ENCODE measurements at places on chromosomes 16 and 17.
A peak's percentile ranks its signal among the peaks of the same experiment; 100 is the strongest.

DNA sequence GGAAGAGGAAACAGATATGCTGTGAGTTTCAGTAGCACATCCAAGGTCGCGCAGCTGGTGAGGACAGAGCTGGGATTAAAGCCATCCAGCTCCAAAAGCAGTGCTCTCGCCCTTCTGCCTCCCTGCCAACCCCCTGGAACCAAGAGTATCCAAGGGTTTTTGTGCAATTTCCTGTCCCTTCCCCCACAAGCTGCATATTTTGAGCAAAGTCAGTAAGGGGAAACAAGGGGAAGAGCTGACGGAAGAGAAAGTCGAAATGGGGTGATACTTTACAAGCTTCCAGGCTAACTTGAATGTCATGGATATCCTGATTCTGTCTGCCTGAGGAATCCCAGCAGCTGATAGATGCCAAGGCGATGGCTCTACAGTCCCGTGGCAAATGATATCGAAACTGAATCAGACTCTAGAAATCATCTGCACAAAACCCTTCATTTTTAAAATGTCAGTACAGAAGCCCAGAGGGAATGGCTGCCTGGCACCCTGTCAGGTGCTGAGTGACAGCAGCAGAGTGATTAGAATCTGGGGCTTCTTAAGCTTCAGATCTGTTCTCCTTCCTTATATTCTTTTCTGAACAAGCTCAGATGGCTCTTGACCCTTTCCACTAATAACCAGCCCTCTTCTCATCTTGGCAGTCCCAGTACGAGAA lies 42.9 kb upstream of the TEKT3 start:
- no peak for DNase-seq

GRCh38 chr16:49994006-49994405 lies 31.0 kb upstream of the CNEP1R1 start:
- no peak for DNase-seq

DNA sequence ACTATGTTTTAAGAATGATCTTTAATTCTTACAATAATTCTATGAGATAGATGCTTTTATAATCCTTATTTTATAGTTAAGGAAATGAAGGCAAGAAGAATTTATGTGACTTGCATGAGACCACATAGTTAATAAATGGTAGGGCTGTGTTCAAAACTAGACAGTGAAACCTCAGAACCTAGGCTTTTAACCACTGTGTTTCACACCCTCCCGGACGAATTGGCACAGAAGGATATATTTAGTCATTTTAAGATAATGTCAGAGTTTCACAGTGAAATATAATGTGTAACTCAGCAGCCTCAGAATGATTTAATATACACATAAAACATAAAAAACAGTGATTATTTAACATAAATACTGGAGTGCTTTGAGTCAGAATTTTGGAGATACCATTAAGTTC lies 57.0 kb downstream of the NSRP1 start:
- DNase-seq, result no peak

GRCh38 chr16:79988721-79989220 lies 388.2 kb upstream of the MAF start:
- no peak for DNase-seq

GRCh38 chr16:4316864-4317531 lies 1.1 kb downstream of the GLIS2 start:
- no peak for DNase-seq

GRCh38 chr17:80640366-80641084 lies 95.9 kb downstream of the RPTOR start:
- DNase-seq, result no peak

- no peak for DNase-seq
Measured at GRCh38 chr16:4876646-4877379, 29.5 kb downstream of the UBN1 start.

DNA sequence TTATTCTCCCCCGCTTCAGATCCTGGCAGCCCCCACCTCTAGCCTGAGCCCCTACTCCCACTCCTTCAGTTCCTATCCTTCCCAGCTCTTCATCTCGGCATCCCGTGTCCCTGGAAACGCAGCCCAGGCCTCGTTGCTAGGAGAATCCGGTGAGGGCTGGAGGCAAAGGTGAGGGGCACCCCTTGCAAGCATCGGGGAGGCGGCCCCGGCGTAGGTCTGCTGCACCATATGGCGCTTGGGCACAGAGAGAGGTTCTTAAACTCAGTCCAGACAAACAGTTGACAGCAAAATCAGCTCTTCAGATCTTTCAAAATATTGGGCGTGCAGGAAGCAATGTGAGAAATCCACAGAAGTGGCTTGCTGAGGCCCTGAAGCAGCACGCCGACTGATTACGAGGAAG lies 15.0 kb downstream of the SLC38A8 start:
- DNase-seq, result no peak

DNA sequence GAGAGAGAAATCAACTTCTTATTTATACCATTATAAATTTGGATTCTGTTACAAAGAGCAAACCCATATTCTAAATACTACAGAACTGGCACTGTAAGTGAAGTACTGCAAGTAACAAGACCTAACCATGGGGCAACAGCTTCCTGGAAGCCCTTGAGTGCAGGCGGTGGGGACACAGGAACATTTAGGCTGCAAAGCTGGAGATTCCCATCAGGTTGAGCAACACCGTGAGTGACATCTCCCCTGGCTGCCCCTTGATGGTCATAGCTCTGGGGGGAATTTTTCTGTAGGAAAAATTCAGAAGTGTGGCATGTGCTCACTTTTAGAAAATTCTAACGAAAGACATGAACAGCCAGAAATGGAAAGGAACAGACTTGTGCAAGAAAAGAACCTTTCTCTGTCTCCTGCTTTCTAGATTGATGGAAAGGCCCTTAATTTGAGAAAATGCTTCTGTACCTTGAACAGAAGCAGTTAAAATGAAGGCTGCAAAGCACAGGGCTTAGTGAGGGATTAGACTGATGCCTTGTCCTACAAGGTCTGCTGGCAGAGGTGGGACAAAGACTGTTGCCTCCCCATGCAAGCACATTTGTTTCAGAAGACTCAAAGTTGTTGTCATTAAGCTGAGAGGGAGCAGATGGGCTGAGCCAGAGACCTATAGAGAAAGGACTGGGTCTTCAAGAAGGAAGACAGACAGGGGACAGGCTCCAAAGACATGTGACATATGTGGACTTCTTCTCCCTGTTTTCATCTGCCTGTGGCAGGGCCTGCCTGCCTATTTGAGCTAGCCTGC lies 380.8 kb downstream of the SLC39A11 start:
- DNase-seq, result no peak

DNA sequence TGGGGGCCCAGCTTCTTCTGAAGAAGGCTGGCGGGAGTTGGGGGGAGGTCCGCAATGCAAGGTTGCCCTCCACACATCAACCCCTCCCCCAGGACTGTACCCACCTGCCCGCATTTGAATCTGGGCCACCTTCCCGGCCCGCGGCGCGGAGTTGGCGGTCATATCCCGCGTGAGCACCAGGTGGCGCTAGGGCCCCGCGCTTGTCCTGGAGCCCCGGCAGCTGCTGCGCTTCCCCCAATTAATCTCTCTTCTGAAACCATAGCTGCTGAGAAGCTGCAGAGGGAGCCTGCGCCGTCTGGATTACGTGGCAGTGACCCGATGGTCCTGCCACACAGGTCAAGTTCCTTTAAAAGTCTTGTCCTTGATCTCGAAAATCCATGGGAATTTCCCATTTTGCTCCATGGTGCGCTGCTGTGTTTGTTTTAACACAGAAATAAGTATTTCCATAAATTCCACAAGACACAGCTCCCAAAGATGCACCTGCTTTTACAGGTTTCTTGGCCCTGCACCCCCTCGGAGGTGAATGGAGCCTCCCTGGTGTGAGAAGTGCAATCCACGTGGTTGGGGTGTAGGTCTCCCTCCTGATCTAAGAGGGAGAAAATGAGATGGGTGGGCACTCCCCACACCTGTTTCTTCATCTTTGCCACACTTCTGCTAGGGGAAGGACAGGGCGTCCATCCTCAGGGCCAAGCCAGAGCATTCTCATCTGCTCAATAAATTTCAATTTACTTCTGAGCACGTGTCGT lies 22.1 kb downstream of the COX4I1 start:
- peak; percentile 41 for DNase-seq

- no peak for DNase-seq
Measured at GRCh38 chr16:12724226-12724625, 79.5 kb downstream of the CPPED1 start.

GRCh38 chr16:2988590-2989099 lies 8.4 kb upstream of the PKMYT1 start:
- no peak for DNase-seq

- no peak for DNase-seq
Measured at GRCh38 chr16:4404247-4404966, 12.0 kb downstream of the CORO7 start.

- no peak for DNase-seq
Measured at GRCh38 chr17:58614859-58615459, 76.9 kb downstream of the TEX14 start.

GRCh38 chr17:7811251-7811650 lies 22.8 kb upstream of the KDM6B start:
- no peak for DNase-seq

DNA sequence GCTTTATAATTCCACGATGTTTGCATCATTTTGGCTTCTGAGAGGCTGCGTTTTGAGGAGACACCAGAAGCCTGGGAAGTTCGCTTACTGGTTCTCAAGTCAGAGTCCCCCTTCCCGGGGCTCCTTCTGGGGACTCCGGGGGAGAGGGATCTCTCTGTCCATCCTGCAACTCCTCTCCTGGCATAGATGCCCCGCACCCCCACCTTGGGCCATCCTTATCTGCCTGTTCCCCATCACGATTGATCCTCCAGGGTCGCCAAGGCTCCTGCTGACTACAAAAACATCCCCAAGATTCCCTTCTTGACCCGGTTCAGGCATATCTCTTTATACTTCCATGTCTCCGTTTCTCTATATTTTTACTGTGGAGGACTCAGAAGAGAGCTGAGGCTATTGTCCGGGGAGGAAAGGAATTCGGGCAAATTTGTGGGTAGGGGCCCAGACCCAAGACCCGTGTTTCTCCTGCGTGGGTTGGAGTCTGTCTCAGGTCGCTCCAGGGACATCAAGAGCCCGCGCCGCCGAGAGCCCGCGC lies 18.4 kb upstream of the HOXB13 start:
- no peak for DNase-seq

GRCh38 chr17:77400445-77400870 lies 259.7 kb downstream of the SEC14L1 start:
- DNase-seq, result no peak

DNA sequence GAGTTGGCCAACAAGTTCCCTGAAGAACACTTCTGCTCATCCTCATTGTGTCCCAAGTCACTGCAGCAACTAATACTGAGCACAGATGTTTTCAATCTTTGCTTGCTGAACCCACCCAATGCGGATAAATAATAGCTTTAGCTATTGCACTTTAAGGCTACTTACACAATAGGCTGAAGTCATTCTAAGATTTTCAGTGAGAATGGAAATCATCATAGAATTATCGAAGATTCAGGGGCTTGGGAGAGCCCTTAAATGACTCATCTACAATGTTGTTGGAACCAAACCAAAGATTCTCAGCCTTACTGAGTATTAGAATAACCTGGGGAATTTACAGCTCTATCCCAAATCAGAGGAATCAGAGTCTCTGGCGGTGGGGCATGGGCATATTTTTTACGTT lies 51.2 kb downstream of the SYCE1L start:
- no peak for DNase-seq

DNA sequence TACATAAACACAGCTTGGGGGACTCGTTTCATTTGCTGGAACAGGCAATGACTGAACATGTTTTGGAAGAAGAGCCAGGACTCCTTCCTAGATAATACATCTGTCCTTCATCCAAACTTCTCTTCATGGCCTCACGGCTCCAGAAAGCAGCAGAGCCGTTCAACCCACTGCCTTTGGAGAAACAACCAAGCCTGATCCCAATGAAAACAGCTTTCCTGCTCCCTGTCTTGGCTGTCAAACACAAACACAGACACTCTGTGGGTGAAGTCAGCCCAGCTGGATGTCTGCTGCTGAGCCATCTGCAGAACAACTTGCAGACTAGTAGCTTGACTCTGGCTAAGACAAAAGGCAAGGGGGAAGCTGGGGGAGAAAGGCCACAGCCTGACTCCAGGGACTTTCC lies 345.1 kb upstream of the PSMD7 start:
- no peak for DNase-seq

DNA sequence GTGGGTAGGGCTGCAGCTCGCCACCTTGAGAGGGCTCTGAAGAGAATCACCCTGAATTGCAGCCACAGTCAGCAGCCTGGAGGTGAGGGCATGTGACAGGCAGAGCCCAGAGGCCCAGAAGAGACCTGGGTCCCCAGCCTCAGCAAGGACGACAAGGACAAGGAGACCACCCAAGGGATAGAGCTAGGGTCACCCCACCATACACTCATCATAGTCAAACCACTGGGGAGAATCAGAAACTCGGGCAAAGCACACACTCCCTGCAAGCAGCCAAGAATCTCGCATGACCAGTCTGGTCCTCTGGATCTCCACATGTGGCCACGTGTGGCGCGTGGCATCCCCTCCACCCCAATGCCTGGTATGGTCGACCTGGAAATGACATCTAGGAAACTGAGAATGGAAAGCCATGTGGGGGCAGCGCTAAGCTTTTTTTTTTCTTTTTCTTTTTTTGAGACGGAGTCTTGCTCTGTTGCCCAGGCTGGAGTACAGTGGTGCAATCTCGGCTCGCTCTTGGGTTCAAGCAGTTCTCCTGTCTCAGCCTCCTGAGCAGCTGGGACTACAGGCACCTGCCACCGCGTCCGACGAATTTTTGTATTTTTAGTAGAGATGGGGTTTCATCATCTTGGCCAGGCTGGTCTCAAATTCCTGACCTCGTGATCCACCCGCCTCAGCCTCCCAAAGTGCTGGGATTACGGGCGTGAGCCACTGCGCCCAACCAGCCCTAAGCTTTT lies 4.6 kb upstream of the SPHK1 start:
- no peak for DNase-seq

- no peak for DNase-seq
Measured at GRCh38 chr16:11145173-11145818, 110.7 kb downstream of the SOCS1 start.

- DNase-seq, result peak; percentile 15
Measured at GRCh38 chr16:69565671-69566239, at the start of gene NFAT5. Gene NFAT5 (plus strand): TSS chr16:69565966. CDS start chr16:69566302, 336 bp downstream.

GRCh38 chr16:60302261-60302660 lies 1568.1 kb upstream of the GOT2 start:
- DNase-seq, result no peak

DNA sequence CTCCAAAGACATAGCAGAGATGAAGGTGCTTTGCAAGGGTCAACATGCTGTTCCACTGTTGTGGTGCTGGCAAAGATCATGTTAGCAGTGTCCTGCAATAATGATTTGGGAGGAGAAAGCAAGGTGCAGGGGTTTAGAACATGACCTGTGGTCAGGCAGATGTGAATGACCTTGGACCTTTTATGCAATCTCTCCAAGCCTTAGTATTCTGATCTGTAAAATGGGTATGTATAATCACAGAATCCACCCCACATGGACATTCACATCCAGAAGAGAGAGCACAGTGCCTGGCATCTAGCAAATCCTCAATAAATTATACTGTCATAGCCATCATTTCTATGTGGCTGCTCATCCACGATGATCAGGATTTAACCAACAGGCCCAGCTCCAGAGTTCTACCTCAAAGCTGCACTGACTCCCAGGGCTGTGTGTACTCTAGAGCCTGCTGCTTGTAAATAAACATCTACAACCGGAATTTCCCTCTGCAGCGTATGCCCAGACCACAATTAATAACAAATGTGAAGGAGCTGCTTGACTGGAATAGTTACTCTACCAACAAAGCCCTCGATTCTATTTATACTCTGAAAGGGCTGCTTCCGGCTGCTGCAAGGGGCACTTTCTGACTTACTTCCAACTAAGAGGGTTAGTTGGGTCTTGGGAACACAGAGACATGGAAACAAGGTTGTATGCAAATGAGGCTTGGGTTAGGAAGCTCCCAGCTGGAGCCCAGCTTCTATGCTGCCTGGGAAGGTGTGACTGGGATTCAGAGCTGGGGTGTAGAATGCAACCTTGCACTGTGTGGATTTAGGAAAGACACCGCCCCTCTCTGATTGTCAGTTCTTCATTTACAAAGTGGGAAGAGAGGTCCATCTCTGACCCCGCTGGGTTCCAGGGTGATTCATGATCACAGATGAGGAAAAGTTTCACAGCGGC lies 265.2 kb downstream of the XYLT1 start:
- no peak for DNase-seq

Measured in NCI-H1436 treated with DMSO at 0.1 percent for 48 hours (cell line).